ENCODE measurements at places on chromosomes 2 and 18.

GRCh38 chr2:159124441-159124911 is 156.0 kb downstream of the TANC1 start:
- no peak for DNase-seq

DNA sequence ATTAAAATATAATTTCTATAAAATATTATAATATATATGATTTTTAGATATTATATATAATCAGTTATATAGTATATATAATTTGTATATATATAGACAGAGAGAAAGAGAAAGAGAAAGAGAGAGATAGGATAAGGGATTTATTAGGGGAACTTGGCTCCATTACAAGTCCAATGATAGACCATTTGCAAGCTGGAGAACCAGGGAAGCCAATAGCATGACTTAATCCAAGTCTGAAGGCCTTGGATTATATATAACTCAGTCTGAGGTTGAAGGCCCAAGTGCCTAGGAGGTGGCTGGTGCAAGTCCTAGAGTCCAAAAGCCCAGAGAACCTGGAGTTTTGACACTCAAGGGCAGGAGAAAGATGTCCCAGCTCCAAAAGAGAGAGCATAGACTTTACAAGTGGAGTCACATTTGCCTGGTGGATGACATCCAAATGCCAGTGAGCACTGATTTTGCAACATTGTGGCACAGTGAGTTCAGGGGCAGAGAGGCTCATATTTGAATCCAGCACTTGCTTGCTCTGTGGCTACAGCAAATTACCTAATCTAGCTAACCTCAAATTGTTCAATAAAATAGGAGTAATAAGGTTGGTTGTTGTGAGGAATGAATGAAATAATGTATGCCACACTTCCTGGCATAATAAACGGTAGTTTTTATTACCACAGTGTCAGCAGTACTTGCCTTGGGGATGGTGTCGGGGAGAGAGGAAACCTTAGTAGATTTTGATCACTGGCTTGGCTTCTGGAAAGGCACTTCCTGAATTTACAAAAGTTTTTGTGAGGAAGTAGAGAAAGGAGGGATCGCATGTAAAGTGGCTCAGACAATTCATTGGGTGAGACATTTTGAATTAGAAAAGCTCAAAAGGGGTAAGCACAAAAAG is 69.6 kb upstream of the CD28 start:
- DNase-seq: no peak

DNA sequence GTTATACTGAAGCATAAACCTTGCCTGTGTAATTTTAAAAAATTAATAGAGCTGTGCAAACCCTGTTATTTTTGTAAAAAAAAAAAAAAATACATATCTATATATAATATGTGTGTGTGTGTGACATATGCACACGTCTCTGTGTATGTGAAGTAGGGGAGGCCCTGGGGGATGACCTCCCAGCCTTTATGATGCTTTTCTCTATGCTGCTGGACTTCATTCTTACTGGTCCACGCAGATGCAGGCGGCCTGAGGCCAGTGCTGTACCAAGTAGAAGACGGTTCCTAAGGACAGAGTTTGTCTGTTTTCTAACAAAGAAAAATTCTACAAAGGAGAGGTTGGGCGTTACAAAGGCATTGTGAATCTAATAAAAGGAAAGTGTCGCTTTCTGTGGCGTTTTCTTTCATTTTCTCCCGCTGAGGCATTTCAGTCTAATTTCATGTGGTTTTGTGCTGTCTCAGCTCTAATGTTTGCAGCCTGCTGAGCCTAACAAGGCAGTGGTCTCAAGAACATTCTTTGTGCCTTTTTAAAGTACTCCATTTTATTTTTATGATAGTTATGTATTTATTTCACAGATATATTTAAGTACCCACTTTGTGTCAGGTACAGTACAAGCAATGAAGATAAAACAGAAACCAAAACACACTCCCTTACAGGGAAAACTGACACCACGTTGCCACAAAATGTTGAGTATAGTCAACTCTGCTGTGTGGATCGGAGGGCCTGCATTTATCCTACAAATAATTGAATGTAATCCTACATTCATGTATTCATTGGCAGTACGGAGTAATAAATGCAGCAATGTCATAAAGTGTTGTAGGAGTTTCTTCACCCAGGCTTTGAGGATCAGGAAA is 118.0 kb downstream of the RAB3GAP1 start:
- no peak for DNase-seq

GRCh38 chr2:64491426-64491825 is 32.7 kb upstream of the AFTPH start:
- DNase-seq: no peak

DNA sequence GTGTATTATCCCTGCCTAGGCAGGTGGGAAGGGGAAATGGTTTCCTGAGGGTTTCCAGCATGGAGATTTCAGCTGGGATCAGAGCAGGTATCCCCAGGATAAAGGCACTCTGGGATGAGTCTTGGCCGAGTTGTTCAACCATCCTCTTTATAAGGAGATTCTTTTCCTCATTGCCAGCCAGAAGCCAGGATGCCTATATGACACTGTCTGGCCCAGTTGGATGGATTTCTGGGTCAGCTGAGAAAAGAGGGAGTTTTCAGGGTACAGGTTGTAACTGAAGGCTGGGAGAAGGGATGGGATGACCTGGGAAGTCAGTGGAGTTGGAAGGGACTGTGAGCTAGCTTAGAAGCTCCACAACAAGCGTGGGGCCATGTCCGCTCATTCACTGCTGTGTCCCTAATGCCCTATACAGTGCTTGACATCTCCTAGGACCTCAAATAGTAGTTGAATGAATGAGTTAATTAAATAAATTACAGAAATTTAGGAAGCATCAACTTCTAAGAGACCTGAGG is 8.3 kb downstream of the RHOB start:
- no peak for DNase-seq

DNA sequence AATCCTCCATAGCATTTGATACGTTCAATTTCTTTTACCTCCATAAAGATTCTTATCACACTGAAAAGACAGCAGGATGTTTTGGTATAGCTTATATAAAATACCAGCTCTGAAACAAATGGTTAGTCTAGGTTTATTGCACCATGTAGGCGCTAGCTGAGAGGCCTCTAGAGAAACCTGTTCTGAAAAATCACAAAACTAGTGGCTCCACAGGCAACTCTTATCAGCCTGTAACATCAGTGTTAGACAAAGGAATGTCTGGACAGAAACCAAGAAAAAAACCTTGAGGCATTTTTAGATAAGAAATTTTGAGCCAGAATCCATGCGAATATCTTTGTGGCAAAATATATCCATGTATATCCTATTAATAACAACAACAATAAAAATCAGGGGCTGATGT is 440.4 kb upstream of the MAP2 start:
- no peak for DNase-seq

DNA sequence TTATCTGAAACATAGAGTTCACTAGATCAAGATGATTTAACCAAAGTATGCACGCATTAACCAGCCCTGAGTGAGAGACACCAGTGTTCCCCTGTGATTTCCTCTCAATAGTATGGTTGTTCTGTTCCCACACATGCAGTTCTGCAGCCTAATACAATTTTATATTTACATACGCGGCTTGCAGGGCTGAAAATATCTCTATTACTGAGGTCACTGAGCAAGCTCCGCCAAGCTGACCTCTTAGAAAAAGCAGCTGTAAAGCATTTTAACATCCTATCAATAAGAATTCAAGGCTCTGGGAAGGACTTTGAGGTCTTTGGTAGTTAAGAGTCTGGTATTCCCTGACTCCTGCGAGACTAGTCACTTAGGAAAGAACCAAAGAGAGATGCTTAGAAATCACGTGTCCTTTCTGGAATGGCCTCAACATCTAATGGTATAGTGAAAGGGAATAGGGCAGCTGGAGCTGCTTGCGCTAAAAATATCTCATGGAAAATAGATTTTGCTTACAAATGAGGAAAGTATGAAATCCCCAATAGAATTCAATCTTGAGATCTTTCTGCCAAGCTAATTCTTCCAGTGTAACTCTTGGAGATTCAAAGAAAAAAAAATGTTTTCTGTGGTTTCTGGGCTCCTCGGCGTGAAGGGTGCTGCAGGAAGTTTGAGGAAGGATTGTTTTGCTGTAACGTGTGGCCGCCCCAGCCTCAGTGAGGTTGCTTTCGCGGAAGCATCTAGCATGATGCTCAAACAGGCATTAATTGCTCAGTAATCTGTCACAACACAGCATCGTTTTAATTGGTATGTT is 59.2 kb downstream of the DOCK10 start:
- no peak for DNase-seq

DNA sequence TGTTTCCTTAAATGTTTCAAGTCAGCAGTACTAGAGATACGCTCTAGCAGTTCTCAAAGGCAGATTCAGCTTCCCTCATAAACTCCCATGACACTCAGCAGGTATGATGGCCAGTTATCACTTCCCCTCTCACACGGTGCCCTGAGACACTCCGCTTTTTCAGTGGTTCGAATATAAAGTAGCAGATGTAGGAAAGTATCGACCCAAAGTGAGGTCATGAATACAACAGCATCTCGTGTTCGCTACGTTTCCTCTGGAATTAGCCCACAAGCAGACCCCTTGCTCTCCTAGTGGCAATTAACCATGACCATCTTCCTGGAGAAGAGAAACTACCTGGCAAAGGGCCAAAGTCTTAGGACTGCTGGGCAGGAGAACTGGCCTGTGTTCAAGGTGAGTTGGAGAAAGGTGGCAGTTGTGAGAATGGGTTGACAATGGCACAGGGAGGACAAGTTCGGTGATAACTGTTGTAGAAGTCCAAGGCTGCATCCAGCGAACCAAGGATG is 9.3 kb upstream of the AGBL5 start:
- DNase-seq: no peak

DNA sequence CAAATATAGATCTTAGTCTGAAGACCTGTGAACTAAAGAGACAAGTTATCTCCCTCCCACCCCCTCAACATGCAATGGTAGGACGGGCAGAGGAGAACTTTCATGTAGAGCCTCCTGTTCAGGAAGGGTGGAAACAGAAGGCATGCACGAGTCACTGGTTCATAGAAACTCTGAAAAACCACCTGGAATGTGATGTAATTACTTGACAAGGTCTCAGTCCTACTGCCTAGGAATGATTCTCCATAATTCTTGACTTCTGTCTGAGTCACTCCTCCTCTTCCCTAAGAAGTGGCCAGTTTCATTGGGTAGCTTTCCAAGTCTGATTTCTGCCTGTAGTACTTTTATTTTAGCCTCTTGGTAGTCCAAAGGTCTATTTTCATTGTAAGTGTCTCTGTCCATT is 277.3 kb downstream of the PTPRM start:
- no peak for DNase-seq

DNA sequence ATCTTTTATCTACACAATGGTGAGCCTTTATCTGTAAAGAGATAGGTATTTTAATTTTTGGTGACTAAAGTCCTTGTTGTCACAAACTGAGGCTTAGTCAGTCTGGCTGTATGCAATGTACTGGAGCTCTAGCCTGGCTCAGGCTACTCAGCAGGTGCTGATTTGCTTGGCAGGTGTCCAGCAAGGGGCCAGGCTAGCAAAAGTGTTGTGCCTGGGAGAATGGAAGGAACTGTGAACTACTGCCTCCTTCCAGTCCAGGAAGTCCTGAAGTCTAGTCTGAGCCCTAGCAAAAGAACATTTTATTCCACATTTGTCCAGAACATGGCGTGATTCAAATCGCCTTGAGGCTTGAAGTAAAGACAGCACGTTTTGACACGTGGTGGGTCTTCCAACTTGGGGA is 260.5 kb downstream of the CCDC85A start:
- no peak for DNase-seq

GRCh38 chr2:62467475-62468321 is 38.3 kb downstream of the TMEM17 start:
- DNase-seq: no peak

- DNase-seq: no peak
Measured at GRCh38 chr18:48342581-48342980, 66.6 kb downstream of the ZBTB7C start.

DNA sequence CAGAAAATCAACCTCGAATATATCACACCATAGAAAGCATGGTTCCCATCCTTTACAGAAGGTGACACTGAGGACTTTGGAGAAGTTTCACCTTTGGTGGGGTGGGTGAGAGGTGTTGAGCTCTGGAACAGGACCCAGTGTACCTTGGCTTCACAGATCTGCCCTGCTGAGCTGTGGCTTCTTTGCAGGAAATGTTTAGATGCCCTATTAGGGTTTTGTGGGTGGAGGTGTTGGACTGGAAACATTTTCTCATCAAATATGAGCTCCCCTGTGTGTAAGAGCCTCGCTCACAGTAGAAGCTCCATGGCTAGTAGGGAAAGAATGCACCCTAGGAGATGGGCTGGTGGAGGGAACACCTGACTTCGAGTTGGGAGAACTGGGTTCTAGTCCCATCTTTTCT is 55.6 kb downstream of the RPL37A start:
- no peak for DNase-seq

DNA sequence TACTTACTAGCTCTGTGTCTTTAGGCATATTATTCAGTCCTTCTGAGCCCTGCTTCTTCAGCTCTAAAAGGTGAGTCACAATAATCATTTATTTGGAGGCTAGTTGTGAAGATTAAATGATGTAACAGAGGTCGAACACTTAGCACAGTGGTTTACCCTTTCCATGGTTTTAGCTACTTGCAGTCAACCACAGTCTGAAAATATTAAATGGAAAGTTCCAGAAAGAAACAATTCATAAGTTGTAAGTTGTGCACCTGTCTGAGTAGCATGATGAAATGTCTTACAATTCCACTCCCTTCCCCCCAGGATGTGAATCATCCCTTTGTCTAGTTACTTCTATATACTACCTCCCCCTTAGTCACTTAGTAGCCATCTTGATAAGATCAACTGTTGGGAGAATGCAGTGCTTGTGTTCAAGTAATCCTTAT is 217.6 kb upstream of the THUMPD2 start:
- DNase-seq: no peak

- DNase-seq: no peak
Measured at GRCh38 chr2:202769201-202769600, 102.4 kb downstream of the ICA1L start.

DNA sequence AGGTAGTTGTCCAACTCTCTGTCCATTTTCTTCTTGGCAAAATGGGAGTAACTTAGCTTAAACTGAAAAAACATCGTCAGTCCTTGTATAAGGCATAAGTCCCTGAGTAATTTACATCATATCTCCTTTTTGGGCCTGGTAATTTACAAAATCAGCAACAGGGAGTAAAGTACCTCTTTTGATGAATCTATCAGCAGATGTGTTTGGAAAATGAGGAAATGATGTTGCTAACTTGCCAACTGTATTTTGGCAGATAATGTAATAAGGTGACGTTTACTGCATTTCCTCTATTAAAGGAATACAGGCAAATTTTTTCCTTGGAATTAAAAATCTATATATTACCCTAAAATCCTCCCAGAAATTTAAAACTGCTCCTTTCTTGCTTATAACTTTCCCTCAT is 29.2 kb downstream of the ANKRD44 start:
- no peak for DNase-seq

DNA sequence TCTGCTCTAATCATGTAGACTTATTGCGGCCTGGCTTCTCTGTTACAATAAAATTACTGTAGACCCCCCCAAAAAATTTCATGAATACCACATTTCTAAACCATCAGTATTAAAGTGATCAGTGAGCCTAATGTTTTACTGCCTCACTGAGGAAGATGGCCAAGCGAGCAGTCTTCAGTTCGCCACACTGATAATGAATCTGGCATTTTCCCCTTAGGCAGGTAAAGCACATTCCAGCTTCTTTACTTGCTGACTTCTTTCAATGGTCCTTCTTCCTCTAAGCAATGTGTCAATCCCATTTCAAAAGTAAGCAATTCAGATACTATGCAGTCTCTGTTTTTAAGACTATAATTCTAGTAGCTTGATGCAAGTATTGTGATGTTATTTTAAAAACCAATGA is 137.6 kb downstream of the LAMA1 start:
- no peak for DNase-seq

GRCh38 chr2:42954227-42954962 is 162.0 kb upstream of the HAAO start:
- no peak for DNase-seq

GRCh38 chr2:191170773-191171172 is 20.0 kb upstream of the STAT4 start:
- no peak for DNase-seq
